NCI-H1436 (cell line): ENCODE measurements at places on chromosomes 1 and 21.

DNA sequence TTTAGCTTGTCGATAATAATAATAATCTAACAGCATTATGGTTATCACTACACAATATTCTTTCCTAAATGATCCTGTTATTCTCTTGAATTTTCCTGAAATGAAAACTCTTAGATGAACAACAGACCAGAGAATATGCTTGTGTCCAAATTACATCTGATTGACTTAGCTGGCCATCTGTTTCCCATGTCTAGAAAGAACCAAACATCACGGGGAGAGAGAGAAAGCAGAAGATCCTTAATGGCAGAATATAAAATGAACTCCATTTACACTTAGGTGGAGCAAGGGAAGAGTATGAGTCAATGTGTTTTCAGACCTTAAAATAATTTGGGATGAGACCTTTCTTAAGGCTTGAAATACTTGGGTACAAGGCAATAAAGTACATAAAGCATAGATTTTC lies 162.2 kb downstream of the DSCAM start:
- DNase-seq: no peak

DNA sequence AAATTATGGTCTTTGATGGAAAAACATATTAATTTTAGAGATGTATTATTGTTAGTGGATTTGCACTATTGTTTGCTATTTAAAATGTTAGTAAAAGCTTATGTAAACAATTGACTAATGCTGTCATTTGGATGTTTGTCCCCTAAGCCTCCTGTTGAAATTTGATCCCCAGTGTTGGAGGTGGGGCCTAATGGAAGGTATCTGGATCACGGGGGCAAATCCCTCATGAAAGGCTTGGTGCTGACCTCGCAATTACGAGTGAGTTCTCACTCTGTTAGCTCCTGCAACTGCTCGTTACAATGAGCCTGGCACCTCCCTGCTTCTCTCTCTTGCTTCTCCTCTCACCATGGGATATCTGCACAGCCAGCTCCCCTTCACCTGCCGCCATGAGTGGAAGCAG lies 14.3 kb downstream of the TMEM35B start:
- DNase-seq: no peak

GRCh38 chr1:171943973-171944561 lies 102.8 kb downstream of the DNM3 start:
- no peak for DNase-seq

GRCh38 chr1:215118081-215118480 lies 35.5 kb downstream of the KCNK2 start:
- no peak for DNase-seq

DNA sequence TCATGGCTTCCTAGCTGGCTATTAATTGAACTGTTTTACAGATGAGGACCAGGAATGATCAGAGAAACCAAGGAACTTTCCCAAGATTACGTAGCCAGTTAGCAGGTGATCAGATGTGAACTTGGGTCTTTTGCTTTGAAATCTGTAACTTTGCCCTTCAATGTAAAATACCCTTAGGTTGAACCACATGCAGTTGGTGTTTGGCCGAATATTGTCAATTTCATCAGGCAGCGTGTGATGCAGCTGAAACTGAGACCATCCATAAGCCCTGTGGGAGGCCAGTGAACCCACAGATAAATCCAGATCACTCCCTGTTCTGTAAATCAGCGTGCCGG lies 150.8 kb downstream of the ETS2 start:
- no peak for DNase-seq

DNA sequence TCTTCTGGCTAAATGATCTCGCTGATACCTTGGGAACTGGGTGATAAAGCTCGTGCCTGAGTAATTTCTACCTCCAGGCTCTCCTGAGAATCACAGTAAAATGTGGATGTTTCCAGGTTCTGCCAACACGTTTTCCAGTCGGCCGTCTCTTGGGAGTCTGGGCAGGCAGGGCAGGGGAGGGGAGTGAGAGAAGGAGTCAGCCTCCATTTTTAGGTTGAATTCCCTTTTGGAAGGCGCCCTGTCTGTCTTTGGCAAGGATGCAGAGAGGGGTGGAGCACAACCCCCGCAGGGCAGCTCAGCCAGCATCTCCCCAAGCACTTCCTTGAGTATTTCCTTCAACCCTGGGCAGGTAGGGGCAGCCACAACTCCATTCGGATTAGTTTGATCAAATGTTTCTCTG lies 15.5 kb upstream of the ACTRT2 start:
- no peak for DNase-seq

GRCh38 chr1:201625226-201625761 lies 86.4 kb downstream of the NAV1 start:
- no peak for DNase-seq

GRCh38 chr21:43973634-43973955 lies 38.5 kb upstream of the TRAPPC10 start:
- DNase-seq: no peak

GRCh38 chr1:30701258-30701633 lies 22.1 kb downstream of the MATN1 start:
- no peak for DNase-seq

DNA sequence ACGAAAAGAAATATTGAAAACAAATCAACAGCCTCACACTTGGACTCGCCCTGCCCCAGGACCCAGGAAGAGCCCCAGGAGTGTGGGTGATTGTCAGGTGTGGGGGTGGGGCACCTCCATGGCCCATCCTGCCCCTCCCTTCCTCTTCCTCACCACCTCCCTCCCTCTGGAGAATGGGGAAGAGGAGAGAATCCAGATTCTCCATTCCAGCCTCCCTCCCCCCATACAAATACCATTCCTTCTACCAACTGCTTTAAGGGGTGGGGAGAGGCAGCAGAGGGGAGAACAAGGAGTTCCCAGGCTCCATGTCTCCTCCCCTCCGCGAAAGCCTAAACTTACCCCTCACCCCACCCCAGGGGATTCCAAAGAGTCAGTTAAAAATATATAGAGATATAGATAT lies 36.7 kb downstream of the MEF2D start:
- no peak for DNase-seq

GRCh38 chr1:170168265-170168664 lies 22.5 kb downstream of the NTMT2 start:
- DNase-seq: no peak

DNA sequence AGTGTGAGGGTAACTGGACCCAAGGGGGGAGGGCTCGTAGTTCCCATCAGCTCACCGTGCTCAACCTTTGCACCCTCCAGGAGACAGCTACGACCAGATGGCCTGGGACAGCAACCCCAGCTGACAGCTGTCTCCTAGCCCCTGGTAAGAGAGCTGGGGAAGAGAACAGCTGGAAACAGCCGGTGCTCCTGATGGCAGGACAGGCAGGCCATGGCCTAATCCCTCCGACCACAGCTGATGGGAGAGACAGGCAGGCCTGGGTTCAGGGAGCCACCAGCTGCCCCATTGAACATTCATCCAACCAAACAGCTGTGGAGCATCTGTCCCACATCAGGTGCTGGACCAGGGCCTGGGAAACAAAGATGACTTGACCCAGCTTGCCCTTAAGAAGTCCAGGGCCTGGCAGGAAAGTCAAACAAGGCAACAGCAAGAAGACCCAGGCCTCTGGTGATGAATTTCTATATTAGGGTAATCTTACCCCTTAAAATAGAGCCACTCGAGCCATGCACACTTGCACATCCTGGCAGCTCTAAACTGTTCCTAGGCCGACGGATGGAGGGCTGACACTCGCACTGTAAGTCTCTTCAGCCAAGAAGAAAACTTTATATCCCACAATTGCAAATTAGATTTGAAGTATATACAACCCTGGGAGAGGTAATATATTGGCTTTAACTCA lies 12.2 kb downstream of the OLFML2B start:
- no peak for DNase-seq

DNA sequence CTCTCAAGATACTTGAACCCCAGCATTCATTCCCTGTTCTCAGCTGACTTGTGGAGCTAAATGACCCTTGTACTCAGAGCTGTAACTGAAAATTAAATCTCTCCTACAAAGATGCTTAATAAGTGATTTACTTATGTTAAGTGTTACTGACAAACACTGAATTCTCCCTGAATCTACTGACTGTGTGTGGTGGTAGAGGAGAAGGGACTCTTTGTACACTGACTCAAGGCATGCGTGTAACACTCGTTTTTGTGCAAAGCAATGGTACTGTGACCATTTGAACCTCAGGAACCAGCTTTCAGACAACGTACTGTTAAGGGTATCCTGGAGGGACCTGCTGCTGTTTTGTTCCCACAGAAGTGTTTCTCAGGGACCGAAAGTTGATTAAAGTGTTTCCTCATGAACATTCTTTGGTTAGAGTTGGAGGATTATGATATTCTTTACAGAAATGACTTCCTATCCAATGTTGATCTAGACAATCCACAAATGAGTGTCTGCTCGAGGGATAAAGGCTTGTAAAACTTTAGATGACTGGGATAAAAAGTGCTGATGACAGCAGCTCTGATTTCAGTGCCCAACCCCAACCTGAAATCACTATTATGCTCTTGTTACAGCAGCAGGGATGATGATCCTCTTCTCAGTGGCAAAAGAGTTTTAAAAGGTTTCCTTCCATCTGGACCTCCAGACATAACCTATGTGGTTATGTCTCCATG lies 12.8 kb downstream of the RGL1 start:
- no peak for DNase-seq

DNA sequence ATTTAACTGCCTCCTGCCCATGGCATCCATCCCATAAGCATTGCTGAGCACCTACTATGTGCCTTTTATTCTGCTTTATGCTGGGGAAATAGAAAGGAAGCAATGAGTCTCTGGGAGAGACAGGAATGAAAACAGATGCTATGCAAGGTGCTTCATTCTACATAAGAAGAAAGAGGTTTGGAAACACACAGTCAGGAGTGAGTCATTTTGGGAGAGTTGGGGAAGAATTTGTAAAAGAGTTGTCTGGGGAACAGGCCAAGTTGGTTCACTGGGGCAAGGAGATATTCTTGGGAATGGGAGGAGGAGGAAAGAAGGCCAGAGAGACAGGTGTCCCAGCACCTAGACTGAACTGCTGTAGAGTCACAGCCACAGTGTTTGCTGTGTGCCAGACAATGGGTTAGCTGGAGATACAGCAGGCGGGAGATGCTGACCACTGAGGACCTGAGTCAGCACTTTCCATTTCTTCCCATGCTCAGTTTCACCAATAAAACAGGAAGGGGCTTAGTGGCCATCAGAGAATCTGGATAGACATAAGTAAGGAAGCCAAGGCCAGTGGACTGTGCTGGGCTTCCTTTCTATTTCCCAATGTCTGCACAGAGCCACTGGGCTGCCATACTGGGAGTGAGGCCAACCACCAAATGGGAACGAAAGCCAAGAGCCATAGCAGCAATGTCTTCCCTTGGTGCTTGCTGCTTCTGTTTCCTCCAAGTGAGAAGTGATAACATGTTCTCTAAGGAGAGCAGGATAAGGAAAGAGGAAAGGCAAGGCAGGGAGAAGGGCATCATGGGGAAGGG lies 187.7 kb upstream of the USP24 start:
- no peak for DNase-seq

GRCh38 chr1:99788896-99789295 lies 22.5 kb upstream of the FRRS1 start:
- DNase-seq: no peak

DNA sequence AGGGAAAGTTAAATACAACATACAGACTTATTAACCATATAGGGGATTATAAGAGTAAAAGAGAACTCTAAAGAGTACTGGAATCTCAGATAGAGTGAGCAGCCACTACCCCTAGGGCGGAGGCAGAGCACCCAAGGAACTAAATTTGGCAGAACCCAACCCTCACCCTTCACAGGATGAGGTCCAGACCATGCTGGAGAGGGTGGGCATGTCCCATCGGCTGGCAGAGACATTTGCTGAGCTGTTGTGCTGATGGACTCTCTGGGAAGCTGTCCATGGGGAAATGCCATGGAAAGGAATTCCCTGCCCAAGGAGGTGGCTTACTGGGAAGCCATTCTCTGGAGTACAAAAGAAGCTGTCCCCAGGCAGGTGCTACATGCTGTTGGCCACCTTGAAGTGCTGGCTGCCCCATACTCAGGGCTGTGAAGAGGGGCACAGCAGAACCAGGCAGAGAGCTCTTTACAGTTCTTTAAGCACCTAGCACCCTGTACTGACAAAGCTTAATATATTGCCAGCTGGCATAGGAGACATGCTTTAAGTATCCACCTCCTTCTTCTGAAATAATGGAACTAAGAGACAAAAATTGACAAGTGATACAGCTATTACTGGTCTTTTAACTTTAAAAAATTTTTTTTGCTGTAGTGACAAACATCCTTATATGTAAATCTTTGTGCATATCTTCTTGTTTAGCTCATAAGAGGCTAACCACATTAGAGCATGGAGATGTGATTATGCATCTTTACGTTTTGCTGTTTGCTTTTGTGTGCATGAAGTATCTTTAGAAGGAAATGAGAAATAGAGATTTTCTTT lies 29.6 kb downstream of the TSNAX start:
- DNase-seq: no peak

DNA sequence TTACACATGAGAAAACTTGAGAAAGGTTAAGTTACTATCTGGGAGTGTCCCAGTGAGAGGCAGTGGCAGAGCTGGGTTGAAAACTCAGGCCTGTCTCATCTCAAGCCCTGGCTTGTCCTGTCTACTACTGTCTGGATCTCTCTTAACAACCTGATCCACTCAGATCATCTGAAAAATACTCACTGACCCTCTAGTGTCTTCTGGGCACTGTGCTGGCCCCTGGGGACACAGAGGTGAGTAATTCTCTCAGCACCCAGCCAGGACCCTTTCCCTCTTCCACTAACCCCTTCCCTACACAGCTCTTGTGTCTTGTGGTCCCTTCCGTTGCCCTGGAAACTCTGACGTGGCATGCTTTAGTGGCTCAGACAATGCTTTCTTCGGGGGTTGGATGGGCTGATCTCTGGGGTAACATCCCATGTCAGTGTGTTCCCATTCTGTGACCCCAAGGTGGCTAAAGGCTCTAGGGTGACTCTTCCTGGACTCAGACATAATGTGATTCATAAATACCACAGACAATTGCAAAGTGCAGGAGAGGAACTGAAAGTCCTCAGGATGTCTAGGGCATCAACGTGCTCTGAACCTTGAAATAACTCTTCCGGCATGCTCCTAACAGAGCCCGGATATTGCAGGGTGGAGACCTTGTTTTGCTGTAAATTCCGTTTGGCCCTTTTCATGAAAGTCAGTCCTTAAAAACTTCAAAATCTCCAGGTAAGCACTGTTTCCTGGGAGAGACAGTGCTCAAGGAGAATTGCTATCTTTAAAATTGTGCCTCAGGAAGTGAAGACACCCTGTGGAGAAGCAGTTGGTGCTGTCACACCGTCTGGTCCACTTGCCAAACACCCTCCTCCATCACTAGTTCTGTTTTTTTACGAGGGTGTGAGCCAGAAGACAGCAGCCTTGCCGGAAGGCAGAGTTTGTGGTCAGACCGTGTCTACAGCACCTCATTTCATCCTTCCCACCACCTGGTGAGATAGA lies 4.0 kb downstream of the SHISAL2A start:
- no peak for DNase-seq

GRCh38 chr1:201014816-201015200 lies 8.7 kb downstream of the KIF21B start:
- DNase-seq: no peak

GRCh38 chr1:58251430-58252073 lies 295.0 kb downstream of the OMA1 start:
- DNase-seq: no peak

- DNase-seq: no peak
These were observed 32.5 kb downstream of the MTF2 start for GRCh38 chr1:93111561-93111960.

- no peak for DNase-seq
These were observed 57.8 kb upstream of the ID3 start for GRCh38 chr1:23617084-23617521.
